ENCODE measurements at places on chromosomes 7 and 10.

GRCh38 chr10:101052285-101052684 lies 9.5 kb upstream of the KAZALD1 start:
- DNase-seq, result no peak

DNA sequence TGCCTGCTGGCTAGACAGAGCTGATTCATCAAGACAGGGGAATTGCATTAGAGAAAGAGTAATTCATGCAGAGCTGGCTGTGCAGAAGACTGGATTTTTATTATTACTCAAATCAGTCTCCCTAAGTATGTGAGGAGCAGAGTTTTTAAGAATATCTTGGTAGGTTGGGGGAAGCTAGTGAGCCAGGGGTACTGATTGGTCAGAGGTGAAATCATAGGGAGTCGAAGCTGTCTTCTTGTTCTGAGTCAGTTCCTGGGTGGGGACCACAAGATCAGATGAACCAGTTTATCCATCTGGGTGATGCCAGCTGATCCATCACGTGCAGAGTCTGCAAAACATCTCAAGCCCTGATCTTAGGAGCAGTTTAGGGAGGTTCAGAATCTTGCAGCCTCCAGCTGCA lies 39.8 kb downstream of the FOXI2 start:
- no peak for DNase-seq

DNA sequence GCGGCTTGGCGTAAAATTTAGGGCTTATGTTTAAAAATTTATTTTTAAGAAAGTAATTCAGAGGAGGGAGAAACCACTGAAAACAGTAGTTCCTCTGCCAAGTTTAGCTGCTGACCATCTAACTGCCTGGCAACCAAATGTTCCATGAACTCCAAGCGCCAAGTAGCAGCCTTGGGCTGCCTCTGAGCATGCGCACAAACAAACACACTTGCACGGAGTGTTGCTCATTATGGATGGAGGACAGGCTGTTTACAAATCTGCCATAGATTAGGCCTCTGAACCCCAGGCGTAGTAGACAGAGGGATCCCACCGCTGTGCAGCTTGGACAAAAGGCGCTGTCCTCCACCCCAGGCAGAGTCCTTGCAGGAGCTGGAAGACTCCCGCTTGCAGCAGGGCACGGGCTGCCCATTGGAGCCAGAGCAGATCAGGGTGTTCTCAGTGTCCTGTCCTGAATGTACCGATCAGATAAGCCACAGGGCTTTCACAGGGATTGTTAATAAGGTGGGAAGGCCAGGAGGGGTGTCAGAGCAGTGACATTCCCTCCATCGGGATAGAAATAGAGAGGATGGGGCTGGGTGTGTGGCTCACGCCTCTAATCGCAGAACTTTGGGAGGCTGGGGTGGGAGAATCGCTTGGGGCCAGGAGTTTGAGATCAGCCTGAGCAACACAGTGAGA lies 47.7 kb upstream of the LYZL1 start:
- no peak for DNase-seq

DNA sequence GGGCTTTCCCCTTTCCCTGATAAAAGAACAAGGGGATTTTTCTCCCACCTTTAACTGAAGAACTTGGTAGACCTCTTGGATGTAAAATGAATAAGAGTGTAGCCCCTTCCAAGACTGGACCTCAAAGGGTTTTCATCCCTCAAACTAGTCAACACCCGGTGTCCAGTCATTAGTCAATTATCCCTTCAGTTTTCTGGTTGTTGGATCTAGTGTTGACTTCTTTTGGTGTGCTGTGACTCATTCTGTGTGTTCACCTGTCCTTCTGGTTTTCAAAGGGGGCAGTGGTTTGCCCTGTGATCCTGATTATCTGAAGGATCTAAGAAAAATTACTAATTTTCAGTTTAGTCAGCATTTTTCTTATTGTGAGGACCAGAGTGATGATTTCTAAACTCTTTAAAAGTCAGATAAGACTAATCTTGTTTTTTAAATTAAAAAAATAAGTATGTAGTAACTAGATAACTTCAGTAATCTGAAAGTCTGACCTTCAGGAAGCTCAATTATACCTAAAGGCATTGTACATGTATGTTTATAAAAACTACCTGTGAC lies 583.5 kb downstream of the CNTNAP2 start:
- no peak for DNase-seq

DNA sequence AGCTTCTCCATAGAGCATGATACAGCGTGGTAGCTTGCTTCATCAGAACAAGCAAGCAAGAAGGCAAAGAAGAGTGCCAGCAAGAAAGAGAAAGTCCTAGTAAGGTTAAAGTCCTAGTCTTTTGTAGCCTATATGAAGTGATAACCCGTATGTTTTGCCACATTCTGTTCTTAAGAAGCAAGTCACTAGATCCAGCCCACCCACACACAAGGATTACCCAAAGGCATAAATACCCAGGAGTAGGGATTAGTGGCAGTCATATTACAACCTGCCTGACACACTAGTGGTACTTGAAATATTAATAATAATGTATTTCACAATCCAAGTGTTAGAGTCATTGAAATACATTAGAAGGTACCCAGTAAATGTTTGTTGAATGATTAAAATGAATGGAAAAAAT lies 285.5 kb downstream of the HPSE2 start:
- DNase-seq, result no peak

GRCh38 chr10:6722616-6723004 lies 142.5 kb upstream of the PRKCQ start:
- no peak for DNase-seq

GRCh38 chr10:35650894-35651293 lies 8.8 kb upstream of the FZD8 start:
- DNase-seq, result no peak

- DNase-seq, result no peak
Observed at GRCh38 chr7:112206991-112207592, 597 bp downstream of the ZNF277 start.

DNA sequence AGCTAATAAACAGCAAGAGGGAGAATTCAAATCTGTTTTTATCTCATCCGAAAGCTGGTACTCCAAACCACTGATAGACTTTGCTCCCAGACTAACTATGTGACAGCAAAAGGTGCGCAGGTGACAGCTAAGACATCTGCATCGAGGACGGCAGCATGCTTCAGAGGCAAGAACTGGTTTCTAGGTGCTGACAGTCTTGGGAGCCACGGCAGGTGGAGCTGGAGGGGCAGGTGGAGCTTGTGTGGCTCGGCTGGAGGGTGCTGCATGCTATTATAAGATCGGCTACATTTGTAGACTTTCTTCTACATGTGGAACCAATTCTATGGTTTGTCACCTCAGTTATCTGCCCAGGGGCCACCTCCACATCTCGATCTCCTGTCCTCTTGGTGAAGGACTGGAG lies 21.8 kb upstream of the MMP21 start:
- no peak for DNase-seq

- DNase-seq, result no peak
Observed at GRCh38 chr10:131857156-131858117, 43.4 kb upstream of the PPP2R2D start.

GRCh38 chr10:132465889-132466519 lies 69.0 kb downstream of the PWWP2B start:
- no peak for DNase-seq

DNA sequence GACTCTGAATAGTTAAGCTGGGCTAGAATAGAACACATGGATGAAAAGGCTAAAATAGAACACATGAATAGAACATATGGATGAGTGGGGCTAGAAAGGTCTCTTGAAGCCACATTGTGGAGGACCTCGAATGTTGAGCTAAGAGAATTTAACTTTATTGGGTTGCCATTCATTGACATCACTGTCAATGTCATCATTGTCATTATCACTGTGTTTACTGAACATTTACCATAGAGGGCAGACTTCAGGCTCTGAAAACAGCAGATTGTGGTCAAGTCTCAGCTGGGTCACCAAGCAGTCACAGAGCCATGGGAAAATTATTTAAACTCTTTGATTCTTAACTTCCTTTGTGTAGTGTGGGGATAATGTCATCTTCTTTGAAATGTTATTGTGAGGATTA lies 80.4 kb downstream of the WDFY4 start:
- DNase-seq, result no peak

DNA sequence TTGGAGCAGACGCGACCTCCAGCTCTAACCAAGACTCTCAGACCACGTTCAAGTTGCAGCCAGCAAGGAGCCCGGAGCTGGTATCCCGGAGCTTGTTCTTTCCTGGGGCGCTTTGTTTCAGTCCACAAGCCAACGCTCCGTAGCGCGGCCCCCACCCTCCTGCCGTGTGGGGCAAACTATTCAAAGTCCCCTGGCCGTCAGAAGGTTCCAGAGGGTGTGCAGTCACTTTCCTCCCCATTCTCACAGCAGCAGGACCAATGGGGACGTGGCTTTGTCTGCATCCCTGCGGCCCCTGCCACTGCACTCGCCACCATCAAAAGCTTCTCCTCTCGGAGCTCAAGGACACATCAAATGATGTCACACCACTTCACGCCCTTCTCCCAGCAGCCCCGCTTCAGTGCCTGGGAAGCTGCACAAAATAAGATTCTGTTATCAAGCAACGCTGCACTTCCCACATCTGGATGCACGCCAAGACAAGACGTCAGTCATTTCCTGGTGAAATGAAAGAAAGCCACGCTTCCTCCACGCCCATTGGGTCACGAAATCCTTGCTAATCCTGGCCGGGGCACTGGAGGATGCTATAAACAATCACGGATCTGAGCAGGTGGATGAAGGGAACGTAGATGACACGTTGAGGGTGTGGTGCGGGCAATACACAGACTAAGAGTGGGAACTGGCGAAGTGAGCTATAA lies 348.2 kb downstream of the PTPRN2 start:
- no peak for DNase-seq

DNA sequence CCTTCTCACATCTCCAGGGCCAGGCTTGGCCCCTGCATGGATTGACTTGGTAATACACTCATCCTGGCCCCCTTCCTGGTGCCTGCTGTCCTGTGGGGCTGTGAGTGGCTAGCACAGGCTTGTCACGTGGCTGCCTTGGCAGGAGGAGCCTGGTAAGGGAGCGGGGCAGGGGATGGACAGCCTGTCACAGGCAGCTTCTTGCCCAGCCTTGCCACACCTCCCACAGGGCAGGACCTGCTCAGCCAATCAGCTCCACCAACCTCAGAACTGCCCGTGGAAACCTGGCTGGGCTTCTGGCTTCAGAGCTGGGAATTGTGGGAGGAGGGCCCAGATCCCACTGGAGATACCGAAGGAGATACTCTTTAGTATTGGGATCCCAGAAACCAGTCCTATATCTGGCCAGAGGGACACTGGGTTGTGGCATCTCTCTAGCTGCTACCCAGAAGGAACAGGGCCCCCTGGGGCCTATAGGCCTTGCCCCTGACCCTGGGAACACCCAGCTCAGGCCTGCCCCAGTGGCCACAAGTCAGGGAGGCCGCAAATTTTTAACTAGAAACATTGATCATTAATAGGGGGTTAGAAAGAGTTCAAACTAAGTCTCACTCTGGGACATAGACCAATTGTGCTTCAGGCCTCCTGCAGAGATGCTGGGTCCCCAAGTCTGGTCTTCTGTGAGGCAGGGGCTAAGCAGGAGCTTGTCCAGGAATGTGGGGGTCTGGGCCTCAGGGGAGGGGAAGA lies at the start of gene HOGA1:
TSS of gene HOGA1 (plus strand) at position 330 of the 738 bp plus-strand sequence. CDS start at position 645, 315 bp downstream.
- DNase-seq, result no peak

- no peak for DNase-seq
Observed at GRCh38 chr10:99551616-99552015, 18.9 kb downstream of the NKX2-3 start.

GRCh38 chr7:70583965-70584883 lies 547.7 kb upstream of the GALNT17 start:
- DNase-seq, result no peak

DNA sequence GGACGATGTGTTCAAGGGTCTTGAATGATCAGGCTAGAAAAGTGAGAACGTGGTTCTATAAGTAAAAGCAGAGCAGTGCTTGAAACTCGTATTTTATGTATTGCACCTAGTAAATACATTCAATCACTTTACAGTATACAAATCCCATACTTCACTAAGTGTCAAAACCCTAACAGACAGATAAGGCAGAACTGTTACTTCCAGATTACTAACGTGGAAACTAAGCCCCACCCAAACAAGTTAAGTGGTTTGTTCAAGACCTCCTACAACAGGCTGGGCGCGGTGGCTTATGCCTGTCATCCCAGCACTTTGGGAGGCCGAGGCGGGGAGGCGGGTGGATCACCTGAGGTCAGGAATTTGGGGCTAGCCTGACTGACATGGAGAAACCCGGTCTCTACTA lies 9.2 kb upstream of the MYO1G start:
- DNase-seq, result no peak

Measured in stimulated activated CD4-positive, alpha-beta T cell treated with anti-CD3 and anti-CD28 coated beads, Interleukin-4, amount 100 ng/mL, for 1 hour (primary cell).